ENCODE measurements at places on chromosomes 12 and 14. TPM values are rescaled to one million over a fixed set of nuclear protein-coding genes. Genes with fewer than 3 reads are reported as not detected.

SALL2 gene
- 8.5 TPM for total RNA-seq

ALDH2 gene
- total RNA-seq: 70.2 TPM

CACNA2D4 gene
- 1.8 TPM for total RNA-seq

VRTN gene
- total RNA-seq: not detected

SLC5A8 gene
- not detected for total RNA-seq

DAO gene
- total RNA-seq: not detected

LRIG3 gene
- 26.6 TPM for total RNA-seq

MTHFD1 gene
- 38.7 TPM for total RNA-seq

KIF5A gene
- total RNA-seq: 0.91 TPM

PGF gene
- total RNA-seq: 14.6 TPM

AICDA gene
- total RNA-seq: not detected

DLGAP5 gene
- 18.1 TPM for total RNA-seq

SMIM41 gene
- total RNA-seq: 50.8 TPM

OR6C2 gene
- total RNA-seq: not detected

TMEM119 gene
- 42.8 TPM for total RNA-seq

SOCS4 gene
- 11.1 TPM for total RNA-seq

LMO3 gene
- not detected for total RNA-seq

MSRB3 gene
- total RNA-seq: 29.7 TPM

NANOG gene
- total RNA-seq: not detected

CCDC177 gene
- under 0.01 TPM for total RNA-seq

LETMD1 gene
- 125 TPM for total RNA-seq

CBLN3 gene
- 5.3 TPM for total RNA-seq

NDRG2 gene
- total RNA-seq: 12.0 TPM

LRP1-AS gene
- not detected for total RNA-seq

RPL10L gene
- total RNA-seq: not detected

CLEC2B gene
- total RNA-seq: 9.8 TPM

SELPLG gene
- 2.2 TPM for total RNA-seq

PTPN21 gene
- 5.7 TPM for total RNA-seq

MGST1 gene
- 171 TPM for total RNA-seq

LHX5 gene
- not detected for total RNA-seq

PLEKHD1 gene
- total RNA-seq: not detected

NT5DC3 gene
- total RNA-seq: 1.7 TPM

HECTD4 gene
- total RNA-seq: 13.1 TPM

ACOT6 gene
- not detected for total RNA-seq

MSI1 gene
- total RNA-seq: 0.78 TPM

TAS2R46 gene
- total RNA-seq: not detected

TAMALIN gene
- 19.5 TPM for total RNA-seq

RASAL1 gene
- not detected for total RNA-seq

DNAI7 gene
- not detected for total RNA-seq

STYK1 gene
- total RNA-seq: 2.3 TPM

RPGRIP1 gene
- total RNA-seq: under 0.01 TPM

TEX22 gene
- total RNA-seq: 1.4 TPM

GATC gene
- 22.9 TPM for total RNA-seq

A2M gene
- 566 TPM for total RNA-seq

COX8C gene
- total RNA-seq: not detected

TSPAN8 gene
- 0.13 TPM for total RNA-seq

KRT6C gene
- total RNA-seq: not detected

PPTC7 gene
- 10.5 TPM for total RNA-seq

ARHGEF25 gene
- total RNA-seq: 22.4 TPM

LRTM2 gene
- not detected for total RNA-seq

SRRM4 gene
- not detected for total RNA-seq

ABCB9 gene
- total RNA-seq: 10.9 TPM

All from epithelial cell of alveolus of lung (primary cell).